T follicular helper cell (primary cell): ENCODE measurements at places on chromosomes 2 and 18.

DNA sequence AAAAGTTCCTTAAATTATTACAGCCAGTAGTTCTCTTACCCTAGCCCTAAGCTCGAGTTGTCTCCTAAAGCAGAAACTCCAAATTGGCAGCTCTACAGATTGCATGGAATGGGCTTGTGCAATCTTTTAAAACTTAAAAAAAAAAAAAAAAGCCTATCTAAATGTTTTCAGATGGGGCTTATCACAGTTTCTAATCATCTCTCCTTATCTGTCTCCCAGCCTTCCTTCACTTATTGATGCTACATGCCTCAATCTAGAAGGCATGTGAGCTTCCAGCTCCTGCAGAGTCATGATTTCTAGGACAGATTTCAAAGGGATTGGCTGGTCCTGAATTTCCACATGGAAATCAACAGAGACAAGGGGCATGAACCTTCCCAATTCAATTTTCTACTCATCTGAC lies 33.1 kb upstream of the PELI1 start:
- DNase-seq: no peak

GRCh38 chr2:8247905-8248622 lies 433.8 kb upstream of the ID2 start:
- no peak for DNase-seq

DNA sequence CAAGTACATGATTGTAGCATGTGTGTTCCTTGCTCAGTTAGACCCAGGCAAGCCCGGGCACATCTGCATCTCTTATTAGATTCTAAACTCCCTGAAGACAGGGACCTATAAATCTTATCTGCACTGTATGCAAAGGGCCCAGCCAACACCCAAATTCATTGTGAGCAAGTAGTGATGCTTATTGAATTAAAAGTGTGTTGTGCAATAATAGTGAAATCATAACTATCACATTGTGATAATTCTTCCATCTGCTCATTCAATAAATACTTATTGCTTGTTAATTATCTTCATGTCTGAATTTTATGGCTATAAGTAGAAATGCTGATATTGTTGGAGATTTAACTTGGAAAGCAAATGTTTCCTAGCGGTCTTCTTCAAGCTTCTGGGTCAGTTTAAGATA lies 387.5 kb downstream of the SLC4A3 start:
- no peak for DNase-seq

DNA sequence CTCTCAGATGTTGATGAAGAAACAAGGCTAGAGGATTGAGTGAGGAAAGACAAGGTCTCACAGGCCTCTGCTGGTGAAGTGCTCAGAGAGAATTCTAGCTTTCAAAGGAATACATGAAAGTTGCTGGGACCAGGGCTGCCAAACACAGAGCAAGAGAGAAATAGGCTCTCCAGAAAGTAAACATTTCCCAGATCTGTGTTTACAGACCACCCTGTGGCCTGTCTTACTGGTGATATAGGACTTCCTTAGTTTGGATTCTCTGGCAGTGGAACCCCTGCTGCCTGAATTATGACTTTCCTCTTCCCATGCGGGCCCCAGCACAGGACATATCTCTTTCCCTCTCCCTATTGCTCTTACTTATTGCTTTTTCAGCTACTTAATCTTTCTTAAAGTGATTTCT lies 64.5 kb downstream of the TACR1 start:
- no peak for DNase-seq

DNA sequence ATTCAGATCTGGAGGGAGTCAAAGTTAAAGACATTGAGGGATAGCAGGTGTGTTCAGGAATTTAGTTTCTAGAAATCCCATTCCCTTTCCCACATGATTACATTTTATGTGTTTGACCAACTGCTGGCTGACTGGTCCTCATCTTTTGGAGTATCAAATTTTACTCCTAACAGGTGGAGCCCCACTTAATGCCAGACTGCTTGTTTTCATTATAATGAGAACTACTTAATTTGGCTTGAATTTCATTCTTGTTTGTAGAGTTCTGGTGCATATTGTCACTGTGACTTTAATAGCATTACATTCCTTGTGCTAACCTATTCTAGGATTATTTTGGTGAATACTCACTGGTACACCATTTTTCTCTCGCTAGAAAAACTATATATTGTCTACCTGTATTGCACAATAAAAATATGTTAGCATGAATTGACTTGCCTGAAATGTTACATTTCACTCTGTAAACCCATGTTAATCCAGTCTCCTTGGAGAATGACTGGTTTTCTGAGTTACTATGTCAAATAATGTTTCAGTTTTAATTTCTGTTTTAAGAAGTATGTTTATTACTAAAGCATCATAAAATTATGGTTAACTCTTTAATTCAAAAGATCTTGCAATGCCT lies 98.2 kb downstream of the TANC1 start:
- no peak for DNase-seq

- DNase-seq: no peak
Observed at GRCh38 chr2:123746006-123746405, 279.1 kb upstream of the CNTNAP5 start.

GRCh38 chr2:174597345-174598047 lies at the start of gene WIPF1:
Gene WIPF1 (minus strand): TSS chr2:174597804. CDS start chr2:174585573, 12,231 bp downstream.
- DNase-seq: peak; percentile 52

GRCh38 chr2:181312515-181312927 lies 144.7 kb upstream of the ITGA4 start:
- no peak for DNase-seq

DNA sequence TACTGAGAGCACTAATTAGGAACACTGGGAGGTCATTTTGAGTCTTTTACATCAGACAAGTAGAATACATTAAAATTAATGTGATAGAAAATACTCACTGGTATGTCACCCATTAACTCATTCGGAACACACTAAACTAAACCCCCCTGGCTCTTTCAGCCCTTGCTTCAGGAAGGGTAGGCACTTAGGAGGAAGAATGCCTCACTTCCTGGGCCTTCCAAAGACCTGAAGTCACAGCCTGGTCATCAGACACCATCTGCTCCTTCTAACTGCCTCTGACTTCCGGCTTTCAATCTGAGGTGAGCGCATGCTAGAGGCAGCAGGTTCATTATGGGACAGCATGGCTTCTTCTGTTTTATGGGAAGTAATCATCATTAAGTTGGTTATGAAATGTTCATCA lies 451.4 kb downstream of the PID1 start:
- no peak for DNase-seq

DNA sequence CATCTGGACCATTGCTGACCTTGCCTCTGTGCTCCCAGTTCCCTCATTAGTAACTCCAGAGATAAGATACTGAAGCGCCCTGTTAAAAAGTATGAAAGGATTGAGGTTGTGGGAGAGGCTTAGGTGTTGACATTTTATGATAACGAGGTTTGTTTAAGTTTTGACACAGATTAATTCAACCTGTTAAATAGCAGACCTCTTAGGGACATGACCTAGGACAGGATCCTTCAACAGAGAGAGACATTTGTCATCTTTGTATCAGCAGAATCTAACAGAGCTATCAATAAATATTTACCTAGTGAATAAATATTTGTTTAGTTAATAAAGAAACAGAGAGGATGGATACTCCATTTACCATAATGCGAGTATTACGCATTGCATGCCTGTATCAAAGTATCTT lies 99.5 kb downstream of the DCC start:
- DNase-seq: no peak

DNA sequence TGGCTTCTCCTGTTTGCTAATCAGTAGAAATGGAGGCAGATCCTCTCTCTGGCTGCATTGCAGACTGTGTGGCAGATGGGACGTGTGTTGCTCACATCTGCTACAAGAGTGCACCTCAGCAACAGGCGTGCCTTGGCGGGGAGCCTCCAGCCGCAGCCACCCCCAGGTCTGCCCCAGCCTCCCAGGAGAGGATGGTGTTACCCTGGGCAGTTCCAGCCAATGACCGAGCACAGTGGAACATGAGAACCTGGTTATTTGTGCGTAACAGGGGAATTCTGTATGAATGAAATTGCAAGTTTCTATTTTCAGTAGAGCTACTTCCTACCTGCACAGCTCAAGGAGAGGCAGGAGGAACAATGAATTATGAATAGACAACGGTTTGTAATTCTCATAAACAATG lies 130.6 kb upstream of the CBLN2 start:
- no peak for DNase-seq

GRCh38 chr2:123095219-123095835 lies 929.8 kb upstream of the CNTNAP5 start:
- DNase-seq: no peak

- no peak for DNase-seq
Observed at GRCh38 chr2:225466891-225467604, 67.5 kb downstream of the NYAP2 start.

DNA sequence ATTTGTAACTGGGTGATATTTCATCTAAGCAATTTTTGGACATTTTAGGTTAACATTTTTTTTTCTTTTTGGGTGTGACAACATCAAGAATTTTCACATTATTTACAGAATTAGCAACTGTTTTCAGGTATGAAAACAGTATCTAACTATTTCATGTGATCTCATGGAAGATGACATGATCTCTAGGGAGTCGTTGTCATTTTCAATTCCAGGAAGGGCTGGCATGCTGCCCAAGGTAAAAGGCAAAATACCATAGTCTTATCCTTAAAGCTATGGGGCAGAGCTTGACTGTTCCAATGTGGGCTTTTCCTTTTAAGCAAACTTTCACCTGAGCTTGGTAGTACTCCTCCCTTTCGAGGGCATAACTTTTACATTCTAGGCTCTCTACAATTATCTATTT lies 443.7 kb downstream of the DSEL start:
- no peak for DNase-seq

GRCh38 chr2:31226266-31226665 lies 7.7 kb upstream of the EHD3 start:
- DNase-seq: no peak

DNA sequence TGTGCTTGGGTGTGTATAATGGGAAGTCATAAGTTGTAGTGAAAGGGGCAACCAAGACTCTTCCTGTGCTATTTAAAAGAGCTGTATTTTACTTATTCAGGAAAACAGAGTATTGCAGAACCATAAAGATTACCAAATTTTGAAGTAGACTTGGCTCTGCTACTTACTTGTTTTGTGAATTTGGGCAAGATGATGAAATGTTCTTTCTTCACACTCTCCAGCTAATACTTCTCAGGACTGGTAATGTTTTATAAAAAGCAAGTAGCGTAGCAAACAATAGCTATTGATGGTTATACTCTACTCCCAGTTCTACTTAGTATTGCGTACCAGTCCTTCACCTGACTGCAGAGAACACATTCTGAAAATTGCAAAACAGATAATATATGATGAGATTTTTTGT lies 374.1 kb downstream of the ARHGAP15 start:
- no peak for DNase-seq

GRCh38 chr18:25284861-25285550 lies 67.0 kb downstream of the ZNF521 start:
- DNase-seq: no peak

GRCh38 chr2:3451926-3452671 lies 67.2 kb downstream of the ADI1 start:
- DNase-seq: no peak

DNA sequence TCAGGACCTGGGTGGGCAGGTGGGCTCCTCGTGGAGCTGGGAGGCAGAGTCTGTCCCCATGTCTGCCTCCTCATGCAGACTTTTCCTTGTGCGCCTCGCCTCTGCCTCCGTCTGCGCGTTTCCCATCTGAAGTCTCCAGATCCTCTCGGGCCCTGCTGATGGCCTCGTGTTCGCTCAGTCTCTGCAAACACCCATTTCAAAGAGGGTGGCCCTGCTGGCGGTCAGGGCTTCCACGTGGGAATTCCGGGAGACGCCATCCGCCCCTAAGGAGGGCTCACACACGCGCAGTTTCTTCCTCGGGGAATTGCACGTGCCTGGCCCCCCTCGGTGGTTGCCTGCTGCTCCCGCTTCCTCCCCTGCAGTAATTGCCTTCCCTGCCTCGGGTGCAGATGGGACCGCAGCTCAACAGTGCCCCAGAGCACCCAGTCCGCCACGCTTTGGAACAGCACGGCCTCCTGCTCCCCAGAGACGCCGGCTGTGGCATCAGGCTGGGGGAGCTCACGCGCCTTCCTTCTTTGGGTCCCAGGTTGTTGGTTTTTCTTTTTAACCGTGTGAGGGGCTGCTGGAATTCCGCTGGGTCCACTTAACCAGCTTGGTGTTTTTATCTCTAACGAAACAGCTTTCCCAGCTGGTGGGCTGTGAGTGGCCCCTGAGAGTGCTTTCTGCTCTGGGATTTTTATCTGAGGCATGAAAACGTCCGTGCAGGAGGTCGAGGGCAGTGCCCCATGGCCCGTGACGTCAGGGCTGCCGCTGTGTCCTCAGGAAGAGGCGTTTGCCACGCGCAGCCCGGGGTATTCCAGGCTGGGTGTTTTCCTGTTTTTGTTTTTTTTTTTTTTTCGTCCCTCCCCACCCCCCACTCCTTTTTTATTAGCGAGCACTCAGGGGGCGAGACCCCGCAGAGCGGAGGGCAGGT lies 16.1 kb downstream of the NFATC1 start:
- DNase-seq: no peak

DNA sequence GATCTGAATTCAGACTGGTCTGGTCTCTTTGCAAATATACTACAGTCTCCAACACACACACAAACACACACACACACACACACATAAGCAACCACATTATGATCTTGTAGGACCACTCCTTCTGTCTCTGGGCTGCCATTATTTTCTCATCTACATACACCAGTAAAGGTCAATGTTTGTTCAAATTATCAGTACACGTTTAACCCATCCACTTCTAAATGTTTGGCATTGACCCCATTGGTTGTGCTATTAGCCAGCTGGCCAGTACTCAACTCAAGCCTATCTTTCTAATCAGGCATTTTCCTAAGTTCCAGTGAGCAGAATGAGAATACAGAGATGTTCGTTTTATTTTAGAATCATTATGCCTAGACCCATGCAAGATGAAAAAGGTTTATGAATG lies 186.4 kb downstream of the CNTNAP5 start:
- no peak for DNase-seq

GRCh38 chr2:20143263-20143662 lies 81.7 kb downstream of the SDC1 start:
- no peak for DNase-seq

DNA sequence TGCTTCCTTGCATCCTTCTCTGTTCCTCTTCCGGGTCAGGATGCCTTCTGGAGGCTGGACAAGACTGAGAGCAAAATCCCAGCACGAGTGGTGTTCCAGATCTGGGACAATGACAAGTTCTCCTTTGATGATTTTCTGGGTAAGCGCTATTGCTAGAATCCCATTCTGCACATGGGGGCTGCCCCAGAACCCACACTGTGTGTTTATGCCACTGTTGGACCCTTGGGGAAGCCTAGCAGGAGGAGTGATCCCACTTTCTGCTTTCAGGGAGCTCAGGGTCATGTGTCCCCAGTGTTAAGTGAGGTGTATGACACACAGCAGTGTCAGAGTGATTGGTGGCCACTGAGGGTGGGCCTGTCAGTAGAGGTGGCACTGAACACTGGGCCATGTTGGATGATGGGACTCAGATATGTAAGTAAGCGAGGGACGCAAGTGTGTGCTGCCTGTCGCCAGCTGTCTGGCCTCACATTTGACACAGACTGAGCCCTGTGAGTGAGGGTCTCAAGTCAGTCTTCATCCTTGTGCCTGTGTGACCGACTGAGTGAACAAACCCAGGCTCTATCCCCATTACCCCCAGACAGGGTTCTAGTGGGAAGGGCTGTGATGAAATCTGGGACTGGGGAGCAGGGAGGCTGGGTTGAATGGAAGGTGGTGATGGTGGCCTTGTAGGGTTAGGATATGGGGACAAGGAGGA lies 220.9 kb downstream of the DYSF start:
- no peak for DNase-seq

- DNase-seq: no peak
Observed at GRCh38 chr18:76275727-76276313, 219.2 kb downstream of the ZNF516 start.
